ENCODE measurements at places on chromosomes 3 and 15.
A peak's percentile ranks its signal among the peaks of the same experiment; 100 is the strongest.

DNA sequence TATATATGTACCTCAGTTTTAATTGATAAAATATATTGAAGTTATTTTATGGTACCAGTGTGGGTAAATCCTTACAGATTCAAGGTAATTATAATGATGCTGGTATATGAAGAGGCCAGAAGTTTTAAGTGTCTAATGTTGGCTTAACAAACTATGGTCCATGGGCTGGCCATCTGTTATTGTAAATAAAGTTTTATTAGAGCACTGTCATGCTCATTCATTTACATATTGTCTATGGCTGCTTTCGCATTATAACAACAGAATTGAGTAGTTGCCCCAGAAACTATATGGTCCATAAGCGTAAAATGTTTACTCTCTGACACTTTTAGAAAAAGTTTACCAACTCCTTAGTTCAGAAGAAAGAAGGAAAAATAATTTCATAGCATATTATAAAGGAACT, 67.9 kb downstream of the MEF2A start:
- no peak for DNase-seq

DNA sequence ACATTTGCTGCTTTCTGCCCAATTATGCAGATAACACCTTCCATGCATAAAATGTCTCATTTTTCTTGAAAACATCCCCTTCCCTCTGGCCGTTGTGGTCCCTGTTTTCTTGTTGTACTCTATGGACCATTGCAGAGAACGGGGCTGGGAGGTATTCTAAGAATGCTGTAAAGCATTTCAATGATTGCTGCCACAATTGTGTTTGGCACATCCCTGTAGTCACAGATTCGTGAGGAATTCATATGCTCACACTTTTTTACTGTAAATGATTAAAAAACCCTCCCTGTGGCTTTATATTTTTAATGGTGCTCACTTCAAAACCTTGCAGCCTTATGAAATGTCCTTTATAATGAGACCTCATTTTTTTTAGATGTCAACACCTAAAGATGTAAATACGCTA, 207.2 kb upstream of the GBE1 start:
- DNase-seq: no peak

- no peak for DNase-seq
Observed at GRCh38 chr3:36891701-36892160, 53.1 kb downstream of the TRANK1 start.

- no peak for DNase-seq
Observed at GRCh38 chr15:100170291-100171210, 171.2 kb downstream of the ADAMTS17 start.

DNA sequence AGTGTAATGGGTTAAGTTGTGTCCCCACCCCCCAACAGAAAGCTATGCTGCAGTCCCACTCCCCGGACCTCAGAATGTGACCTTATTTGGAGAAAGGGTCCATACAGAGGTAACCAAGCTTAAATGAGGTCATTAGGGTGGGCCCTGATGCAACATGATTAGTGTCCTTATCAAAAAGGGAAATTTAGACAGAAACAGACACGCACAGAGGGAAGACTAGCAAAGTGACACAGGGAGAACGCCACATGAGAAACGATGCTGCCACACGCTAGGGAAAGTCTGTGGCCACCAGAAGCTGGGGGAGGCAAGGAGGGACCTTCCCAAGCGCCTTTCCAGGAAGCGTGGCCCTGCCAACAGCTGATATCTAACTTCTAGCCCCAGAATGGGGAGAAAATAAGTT, 65.4 kb downstream of the RPN1 start:
- DNase-seq: no peak

- DNase-seq: no peak
Observed at GRCh38 chr15:40100123-40100946, 8.3 kb downstream of the BMF start.

GRCh38 chr3:114490829-114491228, 197.0 kb downstream of the TIGIT start:
- no peak for DNase-seq

DNA sequence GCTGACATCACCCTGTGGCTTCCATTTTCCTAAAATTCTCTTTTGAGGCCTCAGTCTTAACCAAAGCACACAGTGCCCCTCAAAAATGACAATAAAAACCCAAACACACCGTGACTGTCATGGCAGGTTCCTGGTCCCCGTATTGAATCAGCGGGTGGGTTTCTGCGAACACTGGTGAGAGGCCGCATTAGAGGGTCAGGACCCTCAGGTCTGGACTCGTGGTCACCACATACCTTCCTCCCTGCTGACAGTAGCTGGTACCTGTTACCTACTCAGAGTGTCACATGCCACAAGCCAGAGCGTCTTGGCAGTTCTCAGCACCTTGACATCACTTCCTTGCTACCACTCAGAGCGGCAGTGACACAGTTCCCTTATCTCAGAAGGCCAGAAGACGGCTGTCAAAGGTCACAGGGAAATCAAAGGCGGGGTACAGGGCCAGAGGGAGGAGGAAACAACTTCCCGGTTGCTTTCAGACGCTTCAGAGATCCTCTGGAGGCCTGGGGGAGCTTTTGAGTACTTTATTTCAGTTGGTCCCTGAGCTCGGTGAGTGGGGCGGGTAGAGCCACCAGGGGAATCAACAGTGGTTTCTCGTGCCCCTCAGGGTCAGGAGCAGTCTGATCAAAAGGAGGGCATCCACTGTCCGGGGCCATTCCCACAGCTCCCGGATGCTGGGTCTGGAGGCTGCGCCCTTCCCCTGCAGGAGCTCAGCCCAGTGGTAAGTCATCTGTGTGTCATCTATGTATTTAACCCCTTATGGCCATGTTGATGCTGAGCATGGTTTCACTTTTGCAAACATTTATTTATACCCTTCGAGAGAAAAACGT, at the start of the genes CCR5AS and CCRL2:
Gene CCR5AS (minus strand): TSS at position 279 of the 824 bp plus-strand sequence.
Gene CCRL2 (plus strand): TSS at position 472 of the 824 bp plus-strand sequence. CDS start 821 bp downstream, outside the sequence.
- peak; percentile 49 for DNase-seq

DNA sequence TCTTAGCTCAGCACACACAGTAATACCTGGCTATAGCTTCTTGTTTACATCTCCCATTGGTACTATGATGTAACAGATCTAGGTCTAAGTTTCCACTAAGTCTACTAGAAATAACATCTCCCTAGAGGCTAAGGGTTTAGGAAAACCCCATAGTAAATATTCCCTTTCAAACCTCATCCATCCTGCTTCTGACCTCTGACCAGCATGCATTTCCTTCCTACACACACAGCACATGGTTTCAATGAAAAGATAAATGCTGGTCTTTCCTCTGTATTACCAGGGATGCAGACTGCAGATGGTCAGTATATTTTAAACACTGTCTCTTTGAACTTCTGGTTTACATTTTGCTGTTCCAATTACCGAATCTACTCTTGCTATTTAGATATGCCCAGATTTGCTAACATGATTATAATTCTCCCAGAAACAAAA, 96.6 kb downstream of the EFL1 start:
- DNase-seq: no peak

- DNase-seq: no peak
Observed at GRCh38 chr15:84022516-84022915, 213.1 kb upstream of the GOLGA6L4 start.

- no peak for DNase-seq
Observed at GRCh38 chr3:68631850-68632545, 300.3 kb downstream of the TAFA4 start.

GRCh38 chr3:50525987-50526386, 22.6 kb upstream of the CACNA2D2 start:
- peak; percentile 70 for DNase-seq

- no peak for DNase-seq
Observed at GRCh38 chr3:73706771-73707170, 82.0 kb upstream of the PDZRN3 start.

DNA sequence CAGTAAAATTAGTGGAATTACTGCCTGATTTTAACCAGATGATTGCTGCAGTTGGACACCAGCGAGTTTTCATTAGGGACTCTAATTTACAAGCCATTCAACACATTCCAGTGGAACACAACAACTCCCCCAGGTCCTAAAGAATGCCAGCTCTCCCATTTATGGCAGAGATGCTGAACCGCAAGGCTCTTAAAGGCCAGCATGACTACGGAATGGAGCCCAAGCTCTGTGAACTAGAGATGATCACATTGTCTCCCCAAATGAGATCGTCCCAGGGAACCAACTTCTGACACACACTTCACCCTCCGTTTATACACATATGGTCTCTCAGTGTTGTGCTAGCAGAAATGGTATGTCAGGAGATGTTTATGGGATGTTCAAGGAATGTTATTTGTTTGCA, 446.2 kb upstream of the NR2F2 start:
- no peak for DNase-seq

DNA sequence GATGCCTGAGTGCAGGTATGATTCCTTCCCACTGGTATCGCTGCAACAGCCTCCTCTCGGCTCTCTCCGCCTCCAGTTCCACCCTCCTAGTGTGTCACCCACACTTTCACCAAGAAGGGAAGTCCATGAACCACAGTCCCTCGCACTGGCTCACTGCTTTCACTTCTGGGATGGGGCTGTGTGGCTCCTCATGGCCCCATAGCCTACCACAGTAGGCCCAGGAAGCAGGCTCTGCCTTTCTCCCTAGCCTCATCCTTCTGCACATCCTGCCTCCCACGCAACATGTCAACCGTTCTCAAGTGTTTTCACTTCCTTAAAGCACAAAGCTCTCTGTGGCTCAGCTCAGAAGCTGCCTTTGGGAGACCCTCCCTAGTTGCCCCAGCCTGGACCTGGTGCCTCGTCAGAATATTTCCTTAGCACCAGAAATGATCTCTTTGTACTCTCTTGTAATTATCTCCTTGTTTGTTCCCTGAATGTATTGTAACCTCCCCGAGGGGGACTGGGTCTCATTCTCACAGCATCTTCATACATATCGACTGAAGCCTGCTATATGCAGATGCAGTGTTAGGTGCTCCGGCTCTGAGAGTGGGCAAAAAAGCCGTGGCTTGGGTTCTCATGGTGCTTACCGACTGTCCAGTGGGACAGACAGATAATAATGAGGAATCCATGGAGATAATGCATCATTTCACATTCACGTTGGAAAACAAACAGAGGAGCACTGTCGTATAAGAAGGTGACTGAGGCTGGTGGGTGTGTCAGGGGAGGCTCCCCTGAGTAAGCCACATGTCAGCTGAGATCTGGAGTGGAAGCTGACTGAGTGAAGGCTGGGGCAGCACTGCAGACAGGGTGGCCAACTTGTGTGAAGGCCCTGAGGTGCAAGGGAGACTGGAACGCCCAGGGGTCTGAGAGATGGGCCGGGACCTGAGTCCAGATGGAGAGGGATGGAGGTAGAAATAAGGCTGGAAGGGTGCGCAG, 107.1 kb downstream of the DGKG start:
- peak; percentile 39 for DNase-seq

DNA sequence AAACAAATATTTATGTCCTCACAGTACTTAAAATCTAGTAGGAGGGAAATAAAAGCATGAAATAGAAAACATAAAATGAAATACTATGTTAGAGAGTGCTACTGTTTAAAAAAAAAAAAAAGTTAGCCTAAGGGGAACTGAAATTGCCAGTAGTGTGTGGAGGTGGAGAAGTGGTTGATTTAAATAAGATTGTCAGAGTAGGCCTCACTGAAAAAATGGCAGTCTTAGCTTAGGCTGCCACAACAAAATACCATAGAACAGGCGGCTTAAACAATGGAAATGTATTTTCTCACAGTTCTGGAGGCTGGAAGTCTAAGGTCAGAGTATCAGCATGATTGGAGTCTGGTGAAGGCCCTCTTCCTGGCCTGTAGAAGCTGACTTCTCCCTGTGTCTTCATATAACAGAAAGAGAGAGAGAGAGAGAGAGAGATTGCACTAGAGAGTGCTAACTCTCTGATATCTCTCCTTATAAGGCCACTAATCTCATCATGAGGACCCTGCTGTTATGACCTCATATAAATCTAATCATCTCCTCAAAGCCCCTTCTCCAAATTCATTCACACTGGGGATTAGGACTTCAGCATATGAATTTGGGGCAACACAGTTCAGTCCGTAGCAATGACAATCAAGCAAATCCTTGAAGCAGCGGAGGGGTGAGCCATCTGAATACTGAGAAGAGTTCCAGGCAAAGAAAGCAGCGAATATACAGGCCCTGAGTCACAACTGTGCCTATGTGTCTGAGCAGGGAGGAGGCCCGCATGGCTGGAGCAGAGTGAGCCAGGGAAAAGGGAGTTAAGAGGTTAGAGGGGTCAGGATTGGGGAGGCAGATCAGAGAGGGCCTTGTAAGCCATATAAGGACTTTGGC, 23.6 kb upstream of the LRRC34 start:
- DNase-seq: no peak

DNA sequence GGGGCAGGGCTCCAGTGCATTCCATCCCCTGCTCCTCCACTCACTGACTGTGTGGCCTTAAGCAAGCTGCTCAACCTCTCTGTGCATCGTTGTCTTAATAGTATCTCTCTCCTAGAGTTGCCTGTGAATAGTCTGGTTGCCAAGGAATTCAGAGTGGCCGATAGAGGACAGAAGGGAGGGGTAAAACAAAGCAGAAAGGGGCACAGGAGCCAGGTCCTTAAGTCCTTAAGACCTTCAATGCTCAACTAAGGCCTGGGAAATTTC, 13.7 kb upstream of the CYP11A1 start:
- no peak for DNase-seq

- DNase-seq: no peak
Observed at GRCh38 chr3:108114423-108115065, 23.7 kb upstream of the CD47 start.

GRCh38 chr3:14235003-14235911, 56.6 kb downstream of the LSM3 start:
- no peak for DNase-seq

DNA sequence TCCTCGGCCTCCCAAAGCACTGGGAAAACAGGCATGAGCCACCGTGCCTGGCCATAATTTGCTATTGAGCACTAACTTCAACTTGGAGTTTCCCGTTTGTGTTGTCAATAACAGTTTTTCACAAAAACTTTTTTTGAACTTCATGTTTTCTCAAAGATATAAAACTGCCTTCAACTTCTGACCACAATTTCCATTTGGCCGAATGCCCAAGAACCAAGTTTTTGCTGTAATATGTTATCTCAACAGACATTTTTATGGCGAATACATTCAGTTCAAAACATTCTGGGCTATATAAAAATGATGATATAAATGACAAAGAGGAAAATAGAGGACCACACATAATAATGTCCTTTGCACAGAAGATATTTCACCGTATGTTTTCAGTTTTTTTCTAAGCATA, 56.4 kb downstream of the NEDD4 start:
- no peak for DNase-seq

GRCh38 chr15:54644796-54645195, 551.9 kb downstream of the RSL24D1 start:
- no peak for DNase-seq

DNA sequence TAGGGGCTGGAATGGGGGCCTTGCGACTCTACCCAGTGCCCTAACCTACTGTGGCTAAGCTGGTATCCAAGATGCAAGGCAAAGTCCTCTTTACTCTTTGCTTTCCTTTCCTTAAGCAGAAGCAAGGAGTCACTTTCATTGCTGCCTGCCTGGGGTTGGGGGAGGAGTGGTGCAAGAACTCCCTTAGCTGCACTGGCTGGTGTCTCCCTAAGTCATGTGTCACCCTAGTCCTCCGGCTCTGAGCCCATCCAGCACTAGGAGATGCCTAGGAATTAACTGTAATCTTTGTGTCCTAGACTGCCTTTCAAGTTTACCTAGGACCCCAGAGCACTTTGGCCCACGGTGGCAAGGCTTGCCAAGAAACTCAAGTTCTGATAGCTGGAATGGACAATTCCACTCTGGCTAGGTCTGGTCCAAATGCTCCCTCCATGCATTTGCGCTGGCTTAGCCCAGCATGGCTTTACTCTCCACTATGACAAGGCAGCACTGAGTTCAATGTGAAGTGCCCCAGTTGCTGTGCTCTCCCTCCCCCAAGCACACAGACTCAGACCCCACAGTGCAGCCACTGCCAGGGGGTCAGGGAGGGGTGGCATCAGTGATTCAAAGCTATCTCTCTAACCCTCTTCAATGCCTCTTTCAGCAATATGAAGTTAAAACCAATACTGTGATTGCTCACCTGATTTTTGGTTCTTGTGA, 58.7 kb downstream of the ESYT3 start:
- DNase-seq: no peak
